Stimulated activated CD8-positive, alpha-beta memory T cell treated with anti-CD3 and anti-CD28 coated beads, Interleukin-12 subunit alpha, Interleukin-12 subunit beta, amount 100 ng/mL, for 1 hour (primary cell): ENCODE measurements at places on chromosomes 2 and 18.

- DNase-seq, result peak; percentile 20
Measured at GRCh38 chr2:152730591-152731333, 12.3 kb downstream of the ARL6IP6 start.

DNA sequence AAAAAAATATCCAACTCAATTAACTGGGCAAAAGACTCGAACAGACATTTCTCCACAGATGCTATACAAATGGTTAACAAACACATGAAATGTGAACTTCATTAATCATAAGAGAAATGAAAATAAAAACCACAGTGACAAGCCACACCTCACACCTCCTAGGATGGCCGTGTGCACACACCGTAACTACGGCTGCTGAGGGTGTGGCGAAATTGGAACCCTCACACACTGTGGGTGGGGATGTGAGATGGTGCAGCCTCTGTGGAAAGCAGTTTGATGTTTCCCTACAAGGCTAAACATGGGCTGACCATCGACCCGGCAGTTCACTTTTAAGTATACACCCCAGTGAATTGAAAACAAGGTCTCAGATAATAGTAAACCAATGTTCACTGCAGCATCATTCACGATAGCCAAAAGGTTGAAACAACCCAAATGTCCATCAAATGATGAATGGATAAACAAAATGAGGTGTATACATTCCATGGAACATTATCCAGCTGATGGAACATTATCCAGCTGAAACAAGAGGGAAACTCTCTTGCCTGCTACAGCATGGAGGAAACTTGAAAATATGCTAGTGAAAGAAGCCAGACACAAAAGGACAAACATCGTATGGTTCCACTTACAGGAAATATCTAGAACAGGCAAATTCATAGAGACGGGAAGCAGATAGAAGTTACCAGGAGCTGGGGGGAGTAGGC is 32.2 kb downstream of the ZAP70 start:
- DNase-seq, result no peak

- DNase-seq, result no peak
Measured at GRCh38 chr2:213001297-213001910, 150.0 kb downstream of the IKZF2 start.

GRCh38 chr18:79519751-79520477 is 124.2 kb downstream of the NFATC1 start:
- DNase-seq, result no peak

GRCh38 chr2:140033638-140034037 is 1253.4 kb upstream of the NXPH2 start:
- DNase-seq, result no peak
